Stomach (tissue), 19 donors: ENCODE measurements at places on chromosomes 6 and 20. TPM values are rescaled to one million over a fixed set of nuclear protein-coding genes. Genes with fewer than 3 reads are reported as not detected.
A peak's percentile ranks its signal among the peaks of the same experiment; 100 is the strongest.

Gene VGLL2
- not detected for polyA plus RNA-seq

- H3K27ac ChIP-seq, result peak overlapping the region; percentile 66
- H3K4me3 ChIP-seq, result peak overlapping the region; percentile 20
- peaks cover 53% of the 10 kb centered on the region for H3K4me1 ChIP-seq
- H3K36me3 ChIP-seq, result no peaks in the 10 kb centered on the region
These were observed 7.1 kb upstream of the ABHD16B start for GRCh38 chr20:63854069-63854765.

DNA sequence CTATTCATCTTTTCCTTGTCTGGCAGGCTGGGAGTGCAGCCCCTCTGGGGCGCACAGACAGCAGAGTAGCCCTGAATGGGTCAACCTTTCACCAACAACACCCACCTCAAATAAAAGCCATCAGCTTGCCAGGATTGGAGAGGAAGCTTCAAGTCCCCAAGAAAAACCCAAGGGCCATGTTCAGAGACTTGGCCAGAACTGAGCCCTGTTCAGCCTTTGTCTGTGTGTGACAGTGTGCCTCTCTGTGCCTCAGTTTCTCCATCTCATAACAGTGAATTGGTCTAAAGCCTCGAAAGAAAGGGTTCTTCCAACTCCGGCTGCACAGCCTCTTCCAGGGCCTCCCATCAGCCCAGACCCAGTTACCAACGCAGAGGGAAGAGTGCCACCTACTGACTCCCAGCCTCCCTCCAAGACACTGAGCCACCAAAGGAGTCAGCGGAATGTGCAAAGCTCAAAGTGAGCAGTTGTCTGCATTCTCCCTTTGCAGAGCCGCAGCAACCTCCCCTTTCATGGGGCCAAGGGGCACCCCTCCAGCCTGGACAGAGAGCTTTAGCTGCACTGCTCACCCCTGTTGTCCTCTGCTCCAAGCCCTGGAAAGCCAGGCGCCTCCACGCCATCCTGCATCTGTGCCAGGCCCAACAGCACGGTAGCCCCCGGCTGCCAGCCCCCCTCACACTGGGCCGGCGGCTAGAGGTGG, 82.7 kb upstream of the TOP1 start:
- H3K27me3 ChIP-seq, result no peaks in the 10 kb centered on the region
- H3K36me3 ChIP-seq, result no peaks in the 10 kb centered on the region
- DNase-seq, result peak; percentile 48
- no peaks in the 10 kb centered on the region for H3K4me1 ChIP-seq

GRCh38 chr20:6623989-6624388, 143.5 kb upstream of the BMP2 start:
- H3K4me3 ChIP-seq, result no peak overlapping the region
- peak; percentile 35 for DNase-seq
- no peaks in the 10 kb centered on the region for H3K27me3 ChIP-seq
- H3K27ac ChIP-seq, result no peak overlapping the region
- H3K4me1 ChIP-seq, result no peaks in the 10 kb centered on the region
- no peaks in the 10 kb centered on the region for H3K36me3 ChIP-seq

Gene NSFL1C
- 33.4 TPM for polyA plus RNA-seq

DNA sequence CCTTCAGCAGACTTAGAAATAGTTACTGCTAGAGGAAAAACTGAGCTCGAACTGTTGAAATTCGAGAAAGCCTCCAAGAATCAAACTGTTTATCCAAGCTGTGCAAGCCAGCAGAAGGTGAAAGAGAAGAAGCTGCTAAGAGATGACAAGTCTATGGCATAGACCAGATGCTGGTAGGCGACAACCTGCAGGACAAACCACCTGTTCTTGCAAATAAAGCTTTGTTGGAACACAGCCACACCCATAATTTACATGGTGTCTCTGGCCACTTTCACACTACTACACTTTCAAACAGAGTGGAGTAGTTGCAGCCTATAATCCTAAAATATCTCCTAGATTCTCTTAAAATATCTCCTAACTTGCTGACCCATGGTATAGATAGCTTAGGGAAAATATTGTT, 33.3 kb downstream of the TNFRSF21 start:
- peak; percentile 33 for DNase-seq
- no peak overlapping the region for H3K27ac ChIP-seq
- H3K4me1 ChIP-seq, result peaks cover 32% of the 10 kb centered on the region
- H3K4me3 ChIP-seq, result no peak overlapping the region

GRCh38 chr20:22825546-22825945, 209.6 kb upstream of the SSTR4 start:
- no peaks in the 10 kb centered on the region for H3K4me1 ChIP-seq
- H3K4me3 ChIP-seq, result no peak overlapping the region
- H3K36me3 ChIP-seq, result no peaks in the 10 kb centered on the region

- H3K4me3 ChIP-seq, result no peak overlapping the region
- DNase-seq, result no peak
- H3K27me3 ChIP-seq, result no peaks in the 10 kb centered on the region
These were observed 10.0 kb downstream of the CEBPB start for GRCh38 chr20:50200482-50201104.

Gene EXOC2
- 8.9 TPM for polyA plus RNA-seq

Gene HTR1B
- not detected for polyA plus RNA-seq

Gene CDS2
- polyA plus RNA-seq, result 8.0 TPM

GRCh38 chr6:131779304-131779703, 28.5 kb upstream of the ENPP1 start:
- H3K4me3 ChIP-seq, result no peak overlapping the region
- H3K4me1 ChIP-seq, result no peaks in the 10 kb centered on the region
- H3K27ac ChIP-seq, result no peak overlapping the region
- no peaks in the 10 kb centered on the region for H3K36me3 ChIP-seq
- H3K27me3 ChIP-seq, result no peaks in the 10 kb centered on the region

- peak within 1 kb of the TSS; percentile 63 for H3K4me3 ChIP-seq
- peak within 1 kb of the TSS; percentile 99 for H3K27ac ChIP-seq
- peaks cover 33% of the 10 kb centered on the region for H3K4me1 ChIP-seq
These were observed at the start of gene NRM for GRCh38 chr6:30690403-30691207. Gene NRM, minus strand, starts transcription at chr6:30690984. Its CDS starts 10 bp downstream, at chr6:30690974.

- H3K36me3 ChIP-seq, result no peaks in the 10 kb centered on the region
- no peak overlapping the region for H3K27ac ChIP-seq
- DNase-seq, result no peak
- no peak overlapping the region for H3K4me3 ChIP-seq
- H3K27me3 ChIP-seq, result no peaks in the 10 kb centered on the region
- H3K4me1 ChIP-seq, result no peaks in the 10 kb centered on the region
These were observed 474.8 kb upstream of the ID4 start for GRCh38 chr6:19362396-19362795.

GRCh38 chr6:89526563-89526869, 93.6 kb downstream of the ANKRD6 start:
- H3K4me3 ChIP-seq, result no peak overlapping the region
- H3K27ac ChIP-seq, result no peak overlapping the region
- H3K36me3 ChIP-seq, result no peaks in the 10 kb centered on the region
- H3K27me3 ChIP-seq, result no peaks in the 10 kb centered on the region
- no peak for DNase-seq

Gene VWA7
- polyA plus RNA-seq, result 1.4 TPM

Gene TRIM31
- polyA plus RNA-seq, result 1.2 TPM

DNA sequence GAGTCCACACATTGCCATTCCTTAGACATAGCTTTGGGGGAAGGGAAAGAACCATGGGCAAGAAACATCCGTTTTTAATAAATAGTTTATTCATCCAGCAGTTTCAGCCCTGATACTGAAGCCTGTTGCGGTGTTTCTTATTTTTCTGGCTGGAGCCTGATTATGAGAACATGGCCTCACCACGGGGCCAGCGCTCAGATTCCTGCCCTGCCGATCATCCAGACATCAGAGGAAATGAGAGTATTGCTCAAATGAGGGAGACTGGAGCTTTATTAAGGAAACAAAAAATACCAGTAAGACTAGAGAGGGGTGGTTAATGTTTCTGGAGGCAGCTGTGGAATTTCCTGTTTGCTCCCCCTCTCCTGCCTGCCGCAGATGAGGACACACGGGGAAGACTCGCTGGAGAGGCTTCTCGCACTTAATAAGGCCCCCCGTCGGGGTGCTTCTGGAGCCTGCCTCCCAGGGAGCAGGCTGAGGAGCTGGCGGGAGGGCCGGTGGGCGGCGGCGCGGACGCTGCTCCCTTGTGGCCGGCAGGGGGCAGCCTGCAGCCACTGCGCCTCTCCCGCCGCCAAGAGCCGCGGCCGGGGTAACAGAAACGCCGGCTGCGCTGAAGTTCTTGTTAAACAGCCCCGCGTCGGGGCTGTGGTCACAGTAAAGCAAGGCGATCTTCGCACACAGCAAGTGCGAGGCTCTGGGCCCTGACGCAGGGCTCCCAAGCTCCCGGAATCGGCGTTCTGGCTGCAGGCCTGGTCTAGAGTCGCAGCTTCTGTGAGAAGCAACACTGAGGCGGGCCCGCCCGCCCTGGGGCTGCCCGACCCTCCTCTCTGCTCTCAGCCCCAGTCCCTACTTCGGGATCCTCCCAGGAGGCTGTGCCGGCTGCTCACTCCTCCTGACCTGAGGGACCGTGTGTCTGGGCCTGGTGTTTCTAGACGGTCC, 17.5 kb downstream of the LEMD2 start:
- peak; percentile 77 for DNase-seq
- peaks cover 32% of the 10 kb centered on the region for H3K4me1 ChIP-seq
- peak overlapping the region; percentile 1 for H3K27ac ChIP-seq

GRCh38 chr6:133894795-133895358, 6.0 kb downstream of the TCF21 start:
- H3K4me3 ChIP-seq, result peak overlapping the region; percentile 36
- DNase-seq, result peak; percentile 86
- H3K36me3 ChIP-seq, result no peaks in the 10 kb centered on the region
- peaks cover 2% of the 10 kb centered on the region for H3K27me3 ChIP-seq
- peaks cover 51% of the 10 kb centered on the region for H3K4me1 ChIP-seq
- peak overlapping the region; percentile 92 for H3K27ac ChIP-seq

Gene ADGB
- not detected for polyA plus RNA-seq

DNA sequence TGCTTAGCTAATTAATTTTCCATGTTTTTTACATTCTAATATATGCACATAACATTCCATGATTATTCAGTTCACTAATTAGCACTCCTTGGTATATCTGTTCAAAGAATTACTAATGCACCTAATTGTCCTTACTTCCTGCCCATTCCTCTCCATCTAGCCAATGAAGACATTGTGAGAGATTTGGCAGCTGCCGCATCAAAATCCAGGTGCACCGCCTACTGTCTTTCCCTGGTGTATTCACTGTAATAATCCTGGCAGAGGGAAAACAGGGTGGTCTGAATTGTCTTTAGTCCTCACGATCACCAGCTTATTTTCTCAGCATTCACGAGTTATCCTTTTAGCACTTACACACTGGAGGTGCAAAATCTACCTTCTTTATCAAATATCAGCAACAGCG, 61.0 kb upstream of the SCGN start:
- H3K27me3 ChIP-seq, result no peaks in the 10 kb centered on the region
- H3K36me3 ChIP-seq, result peaks cover 42% of the 10 kb centered on the region
- DNase-seq, result no peak
- H3K4me1 ChIP-seq, result no peaks in the 10 kb centered on the region
- H3K4me3 ChIP-seq, result no peak overlapping the region

DNA sequence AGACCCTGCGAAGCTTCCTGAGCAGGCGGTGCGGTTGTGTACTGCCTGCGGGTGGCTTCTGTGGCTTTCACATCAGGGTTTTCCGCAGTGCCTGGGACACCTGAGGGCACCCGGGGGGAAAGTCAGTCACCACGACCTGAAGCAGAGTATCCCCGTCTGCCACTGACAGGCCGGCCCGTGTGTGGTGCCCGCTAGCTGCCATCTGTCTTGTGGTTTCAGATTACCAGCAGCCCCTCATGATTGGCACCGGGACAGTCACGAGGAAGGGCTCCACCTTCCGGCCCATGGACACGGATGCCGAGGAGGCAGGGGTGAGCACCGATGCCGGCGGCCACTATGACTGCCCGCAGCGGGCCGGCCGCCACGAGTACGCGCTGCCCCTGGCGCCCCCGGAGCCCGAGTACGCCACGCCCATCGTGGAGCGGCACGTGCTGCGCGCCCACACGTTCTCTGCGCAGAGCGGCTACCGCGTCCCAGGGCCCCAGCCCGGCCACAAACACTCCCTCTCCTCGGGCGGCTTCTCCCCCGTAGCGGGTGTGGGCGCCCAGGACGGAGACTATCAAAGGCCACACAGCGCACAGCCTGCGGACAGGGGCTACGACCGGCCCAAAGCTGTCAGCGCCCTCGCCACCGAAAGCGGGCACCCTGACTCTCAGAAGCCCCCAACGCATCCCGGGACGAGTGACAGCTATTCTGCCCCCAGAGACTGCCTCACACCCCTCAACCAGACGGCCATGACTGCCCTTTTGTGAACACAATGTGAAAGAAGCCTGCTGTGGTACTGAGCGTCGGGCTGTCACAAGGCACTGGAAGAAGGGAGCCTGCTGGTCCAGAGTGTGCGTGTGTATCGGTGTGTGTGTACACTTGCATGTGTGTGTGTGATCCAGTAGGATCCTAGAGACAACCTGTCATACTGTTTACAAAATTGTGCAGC, 54.4 kb downstream of the GOPC start:
- no peaks in the 10 kb centered on the region for H3K27me3 ChIP-seq
- H3K4me3 ChIP-seq, result peak overlapping the region; percentile 43
- no peaks in the 10 kb centered on the region for H3K4me1 ChIP-seq
- DNase-seq, result peak; percentile 32

GRCh38 chr6:33277663-33278391, 904 bp downstream of the B3GALT4 start:
- H3K4me1 ChIP-seq, result peaks cover 69% of the 10 kb centered on the region
- DNase-seq, result peak; percentile 42
- no peaks in the 10 kb centered on the region for H3K27me3 ChIP-seq
- peak overlapping the region; percentile 79 for H3K4me3 ChIP-seq

DNA sequence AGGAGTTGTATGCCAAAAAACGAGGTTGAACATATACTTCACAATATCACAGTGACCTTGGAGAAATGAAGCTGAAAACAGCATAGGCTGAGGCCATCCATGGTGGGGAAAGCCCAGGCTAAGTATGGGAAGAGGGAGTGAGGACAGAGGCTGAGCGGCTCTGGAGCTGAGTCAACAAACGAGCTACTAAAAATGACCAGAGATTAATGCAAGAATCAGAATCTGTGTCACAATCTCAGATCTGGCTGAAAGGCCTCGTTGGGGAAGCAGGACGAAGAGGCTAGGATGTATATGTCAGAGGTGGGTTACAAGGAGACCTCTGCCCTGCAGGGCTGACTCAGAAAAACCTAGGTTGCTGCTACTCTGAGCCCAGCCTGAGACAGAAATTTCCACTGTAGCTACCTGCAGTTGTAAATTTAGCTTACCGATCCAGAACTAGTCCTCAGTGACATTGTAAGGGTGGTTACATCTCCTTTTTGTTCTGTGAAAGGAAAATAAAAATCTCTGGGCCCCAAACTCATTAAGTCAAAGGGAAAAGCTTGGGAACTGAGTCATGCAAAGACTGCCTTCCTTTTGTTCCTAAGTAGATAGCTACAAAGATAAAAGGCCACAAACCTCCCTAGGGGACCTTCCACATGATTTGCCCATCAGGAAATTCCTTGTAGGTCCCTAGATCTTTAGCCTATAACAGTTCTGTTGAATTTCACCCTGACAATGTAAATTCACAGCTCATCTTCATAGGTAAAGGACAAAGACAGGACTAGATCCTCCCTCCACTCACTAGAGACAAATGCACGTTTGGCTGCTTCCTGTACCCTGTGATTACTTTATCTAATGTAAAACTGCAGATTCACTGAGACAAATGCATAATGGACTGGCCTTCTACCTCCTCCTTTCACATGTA, 8.5 kb upstream of the TUBB2A start:
- no peak overlapping the region for H3K27ac ChIP-seq
- H3K36me3 ChIP-seq, result no peaks in the 10 kb centered on the region
- H3K4me1 ChIP-seq, result peaks cover 7% of the 10 kb centered on the region
- H3K27me3 ChIP-seq, result no peaks in the 10 kb centered on the region
- no peak for DNase-seq

- no peak for DNase-seq
- no peak overlapping the region for H3K27ac ChIP-seq
- H3K36me3 ChIP-seq, result no peaks in the 10 kb centered on the region
- H3K4me1 ChIP-seq, result peaks cover 18% of the 10 kb centered on the region
These were observed 4.0 kb upstream of the SCUBE3 start for GRCh38 chr6:35209622-35210247.
